NCI-H1417 treated with DMSO at 0.1 percent for 48 hours (cell line): ENCODE measurements at places on chromosomes 1 and 21.

DNA sequence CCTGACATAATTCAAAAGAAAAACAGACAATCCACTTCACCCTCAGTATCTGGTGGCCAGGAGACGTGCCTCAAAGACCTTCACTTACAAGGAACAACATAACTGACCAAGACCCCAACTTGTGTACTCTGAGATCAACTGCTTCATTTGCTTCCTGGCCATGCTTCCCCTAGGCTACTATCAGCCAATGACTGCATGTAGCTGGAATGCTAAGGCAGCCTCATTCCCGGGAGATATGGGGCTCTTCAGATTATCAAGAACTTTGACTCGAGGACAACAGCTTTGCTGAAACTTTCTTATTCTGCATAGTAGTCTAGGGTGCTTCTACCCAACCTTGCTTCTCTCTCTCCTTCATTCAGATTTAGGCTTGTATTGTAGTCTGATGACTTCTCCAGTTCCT is 11.7 kb upstream of the UCK2 start:
- DNase-seq = no peak

- DNase-seq = no peak
Measured at GRCh38 chr21:34222031-34222335, 141.8 kb upstream of the KCNE2 start.

DNA sequence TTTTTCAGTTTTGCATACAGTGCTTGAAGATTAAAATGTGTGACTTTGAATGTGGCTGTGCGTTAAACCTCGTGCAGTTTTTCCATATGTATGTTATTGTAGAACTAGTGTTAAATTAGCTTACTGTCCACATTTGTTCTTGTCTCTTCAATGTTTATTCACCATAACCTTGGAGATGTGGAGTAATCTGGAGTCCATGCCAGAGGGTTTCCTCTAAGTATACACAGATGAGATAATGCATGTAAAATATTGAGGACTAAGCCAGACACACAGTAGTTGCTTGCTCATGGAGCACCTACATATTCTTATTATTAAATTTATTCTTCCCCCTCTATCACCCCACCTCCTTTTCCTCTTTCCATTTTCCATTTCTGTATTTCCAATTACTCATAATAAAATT is 7.7 kb upstream of the GIPC2 start:
- no peak for DNase-seq

- no peak for DNase-seq
Measured at GRCh38 chr1:117036018-117036461, 24.1 kb upstream of the TTF2 start.
